ENCODE measurements at places on chromosomes 1 and 21. TPM values are rescaled to one million over a fixed set of nuclear protein-coding genes. Genes with fewer than 3 reads are reported as not detected.

ELAPOR1 gene
- 0.26 TPM for total RNA-seq

- no peak for DNase-seq
Observed at GRCh38 chr1:98940722-98941079, 64.0 kb downstream of the PLPPR5 start.

GRCh38 chr21:36450511-36450910 lies 29.4 kb downstream of the CLDN14 start:
- DNase-seq, result no peak

C1orf185 gene
- not detected for total RNA-seq

DNA sequence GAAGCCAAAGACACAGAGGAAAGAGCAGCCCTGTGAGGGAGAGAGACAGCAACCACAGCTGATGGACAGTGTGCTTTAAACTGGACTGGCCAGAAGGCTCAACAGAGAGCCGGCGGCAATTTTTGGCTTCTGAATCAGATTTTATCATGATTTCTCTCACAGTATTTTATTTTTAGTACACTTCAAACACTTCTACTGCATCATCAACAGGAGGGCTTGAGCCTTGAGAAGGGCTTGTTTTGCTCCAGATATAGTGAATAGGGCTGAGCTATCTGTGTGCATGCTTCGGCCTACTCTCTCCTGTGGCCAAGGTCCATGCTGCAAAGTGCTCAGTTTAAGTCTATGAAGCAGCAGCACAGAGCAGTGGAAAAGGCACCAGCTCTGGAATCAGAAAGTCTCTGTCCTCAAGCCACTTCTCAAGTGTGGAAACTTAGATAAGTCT lies 33.3 kb downstream of the ADCY10 start:
- no peak for DNase-seq

ASCL5 gene
- total RNA-seq, result not detected

DNA sequence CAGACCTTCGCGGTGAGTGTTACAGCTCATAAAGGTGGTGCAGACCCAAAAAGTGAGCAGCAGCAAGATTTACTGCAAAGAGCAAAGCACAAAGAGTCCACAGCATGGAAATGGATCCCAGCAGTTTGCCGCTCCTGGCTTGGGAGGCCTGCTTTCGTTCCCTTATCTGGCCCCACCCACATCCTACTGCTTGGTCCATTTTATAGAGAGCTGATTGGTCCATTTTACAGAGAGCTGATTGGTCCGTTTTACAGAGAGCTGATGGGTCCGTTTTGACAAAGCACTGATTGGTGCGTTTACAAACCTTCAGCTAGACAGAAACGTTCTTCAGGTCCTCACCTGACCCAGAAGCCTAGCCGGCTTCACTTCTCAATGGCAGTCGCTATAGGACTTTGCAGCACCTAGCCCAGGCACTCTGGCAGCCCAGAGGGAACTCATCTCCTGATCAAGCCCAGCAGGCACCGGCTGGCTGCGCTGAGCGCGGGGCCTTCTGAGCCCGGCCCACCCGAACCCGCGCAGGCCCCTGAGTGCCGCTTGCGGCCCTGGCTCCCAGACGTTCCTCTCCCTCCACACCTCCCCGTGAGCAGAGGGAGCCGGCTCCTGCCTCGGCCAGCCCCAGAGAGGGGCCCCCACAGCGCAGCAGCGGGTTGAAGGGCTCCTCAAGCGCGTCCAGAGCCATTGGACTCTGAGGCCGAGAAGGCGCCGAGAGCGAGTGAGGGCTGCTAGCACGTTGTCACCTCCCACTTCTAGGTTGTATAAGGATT lies 200.3 kb downstream of the LMO4 start:
- no peak for DNase-seq

GRCh38 chr1:54481201-54481884 lies 66.7 kb upstream of the ACOT11 start:
- DNase-seq, result no peak

HEYL gene
- 9.4 TPM for total RNA-seq

DNA sequence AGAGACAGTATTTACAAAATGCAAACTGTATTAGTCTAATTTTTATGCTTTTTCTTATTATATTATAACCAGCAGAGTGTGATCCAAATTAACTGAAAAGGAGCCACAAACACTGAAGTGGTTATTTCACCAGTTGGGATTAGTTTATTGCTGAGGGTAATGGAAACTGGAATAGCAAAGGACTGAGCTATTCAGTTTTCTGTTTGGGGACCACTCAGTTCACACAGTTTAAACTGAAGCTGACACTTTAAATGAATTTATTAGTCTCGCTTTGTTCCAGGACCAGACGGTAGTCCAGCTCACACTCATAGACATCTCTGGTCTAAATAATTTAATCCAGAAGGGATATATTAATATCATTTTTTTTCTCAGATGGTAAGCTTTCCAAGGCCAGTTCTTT lies 410.7 kb downstream of the LTN1 start:
- DNase-seq, result no peak

Data from mesenteric fat pad (tissue), 1 donor.